ENCODE measurements at places on chromosomes 3 and 15. TPM values are rescaled to one million over a fixed set of nuclear protein-coding genes. Genes with fewer than 3 reads are reported as not detected.

WDR49 gene
- 0.17 TPM for total RNA-seq

CLDN18 gene
- total RNA-seq: not detected

CAMP gene
- total RNA-seq: not detected

RTP3 gene
- not detected for total RNA-seq

ZSCAN29 gene
- total RNA-seq: 19.7 TPM

LIPH gene
- total RNA-seq: under 0.01 TPM

GOLGA6L4 gene
- total RNA-seq: 1.1 TPM

PODXL2 gene
- total RNA-seq: 3.5 TPM
